NCI-H2171 treated with DMSO at 0.1 percent for 48 hours (cell line): ENCODE measurements at places on chromosomes 11 and 22.

- DNase-seq: no peak
Measured at GRCh38 chr11:102572554-102573220, 42.1 kb upstream of the MMP7 start.

DNA sequence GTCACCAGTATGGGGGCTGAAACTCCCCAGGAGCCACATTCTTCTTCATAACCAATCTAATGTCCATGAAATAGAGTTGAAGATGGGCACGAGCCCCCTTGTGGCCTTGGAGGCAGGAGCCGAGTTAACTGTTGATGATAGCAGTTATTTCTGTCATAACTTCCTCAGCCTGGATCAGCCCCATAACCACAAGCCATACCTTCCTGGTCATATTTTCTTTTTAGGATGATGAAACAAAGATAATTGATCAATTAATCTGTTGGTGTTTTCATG is 65.0 kb upstream of the TTC12 start:
- DNase-seq: no peak

DNA sequence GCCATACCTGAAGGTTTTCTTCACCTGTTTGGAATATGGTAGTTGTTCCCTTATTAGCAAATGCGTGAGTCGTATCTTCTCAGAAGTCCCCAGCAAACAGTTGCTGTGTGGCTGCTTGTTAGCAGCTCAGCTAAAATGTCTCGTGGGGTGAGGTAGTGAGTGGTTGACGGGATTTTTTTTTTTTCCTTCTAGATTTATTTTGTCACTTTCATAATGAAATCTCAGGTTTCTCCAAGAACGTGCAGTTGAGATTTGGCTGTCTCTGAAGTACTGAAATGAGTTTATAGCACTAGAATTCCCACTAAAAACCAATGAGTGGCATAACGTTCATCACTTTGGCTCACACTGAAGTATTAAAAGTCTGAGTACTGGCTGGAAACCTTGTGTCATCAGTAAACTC is 16.8 kb downstream of the RCN1 start:
- no peak for DNase-seq

DNA sequence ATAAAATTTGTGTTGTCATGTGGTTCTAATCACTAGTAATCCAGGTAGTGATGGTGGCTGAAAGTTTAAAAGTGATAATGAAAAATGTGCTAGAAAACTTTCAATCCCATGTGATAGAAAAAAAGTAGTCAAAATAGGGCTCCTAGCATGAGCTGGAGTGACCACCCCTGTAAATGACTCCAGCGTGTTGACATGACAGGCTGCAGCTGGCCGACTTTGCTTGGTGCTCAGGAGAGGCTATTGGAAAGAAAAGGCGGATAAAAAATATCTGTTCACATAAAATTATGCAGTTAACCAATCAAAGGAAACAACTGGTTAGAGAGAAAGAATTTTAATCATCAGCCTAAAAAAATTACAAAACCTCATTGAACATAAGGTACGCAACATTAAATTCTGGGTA is 16.9 kb upstream of the MTCH2 start:
- no peak for DNase-seq

GRCh38 chr11:43936076-43936475 is 6.4 kb upstream of the C11orf96 start:
- DNase-seq: no peak

GRCh38 chr11:119169282-119169719 is 776 bp downstream of the NLRX1 start:
- no peak for DNase-seq

DNA sequence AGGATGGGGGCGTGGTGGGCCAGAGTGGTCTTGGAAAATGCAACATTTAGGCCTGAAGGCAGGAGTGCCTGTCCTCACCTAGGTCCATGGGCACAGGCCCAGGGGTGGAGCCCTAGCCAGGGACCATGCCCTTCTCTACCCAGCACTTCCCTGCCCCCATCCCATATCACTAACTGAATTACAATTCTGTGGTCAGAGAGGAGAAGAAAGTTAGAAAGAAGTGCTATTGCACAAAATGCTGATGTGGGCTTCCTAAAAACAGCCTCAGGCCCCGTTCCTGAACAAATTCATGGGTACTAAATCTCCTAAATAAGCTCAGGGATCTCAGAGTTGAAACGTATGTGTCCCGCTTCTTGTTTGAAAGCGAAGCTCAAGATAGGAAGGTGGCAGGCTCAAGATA is 3.5 kb upstream of the ASRGL1 start:
- DNase-seq: no peak

DNA sequence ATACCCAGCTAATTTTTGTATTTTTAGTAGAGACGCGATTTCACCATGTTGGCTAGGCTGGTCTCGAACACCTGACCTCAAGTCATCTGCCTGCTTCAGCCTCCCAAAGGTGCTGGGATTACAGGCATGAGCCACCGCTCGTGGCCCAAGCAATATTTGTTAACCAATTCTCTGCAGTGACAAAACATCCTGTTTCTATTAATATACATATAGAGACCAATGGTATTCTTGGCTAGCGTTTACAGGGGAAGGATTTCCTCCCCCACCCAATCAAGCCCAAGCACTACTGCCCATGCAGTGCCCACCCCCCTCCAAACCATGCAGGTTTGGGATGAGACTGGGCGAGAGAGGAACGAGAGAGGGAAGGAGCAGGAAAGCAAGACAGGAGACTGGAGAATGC is 53.1 kb downstream of the APOL3 start:
- DNase-seq: no peak

- no peak for DNase-seq
Measured at GRCh38 chr11:77698896-77699295, 61.3 kb upstream of the CLNS1A start.

GRCh38 chr11:134784046-134784445 is 372.0 kb upstream of the B3GAT1 start:
- no peak for DNase-seq

DNA sequence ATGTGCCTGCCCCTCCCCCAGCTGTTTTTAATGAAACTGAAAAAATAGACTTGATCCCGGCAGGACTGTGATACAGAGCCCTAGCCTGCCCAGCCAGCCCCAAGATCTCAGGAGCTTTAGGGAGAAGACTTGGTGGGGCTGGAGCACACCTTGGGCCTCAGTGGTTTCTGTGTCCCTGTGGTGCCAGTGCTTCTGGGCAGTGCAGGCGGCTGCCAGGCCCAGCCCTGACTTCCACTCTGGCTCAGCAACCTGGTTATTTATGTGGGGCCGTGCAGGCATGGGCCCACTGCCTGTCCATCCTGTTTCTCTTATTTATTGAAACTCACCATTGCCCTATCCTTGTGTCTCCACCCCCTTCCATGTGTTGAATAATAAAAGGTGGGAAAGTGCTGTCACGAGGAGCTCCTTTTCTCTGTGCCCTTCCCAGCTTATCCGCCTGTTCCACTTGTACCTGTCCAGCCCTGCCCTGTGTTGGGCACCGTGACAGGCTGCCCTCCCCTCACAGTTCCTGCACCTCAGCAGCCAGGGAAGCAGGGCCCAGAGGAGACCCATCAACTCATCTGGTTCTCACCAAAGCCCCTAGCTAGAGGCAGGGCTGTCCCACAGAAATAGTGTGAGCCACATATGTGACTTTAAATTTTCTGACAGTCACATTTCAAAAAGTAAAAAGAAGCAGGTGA is 20.2 kb downstream of the RELT start:
- DNase-seq: no peak

DNA sequence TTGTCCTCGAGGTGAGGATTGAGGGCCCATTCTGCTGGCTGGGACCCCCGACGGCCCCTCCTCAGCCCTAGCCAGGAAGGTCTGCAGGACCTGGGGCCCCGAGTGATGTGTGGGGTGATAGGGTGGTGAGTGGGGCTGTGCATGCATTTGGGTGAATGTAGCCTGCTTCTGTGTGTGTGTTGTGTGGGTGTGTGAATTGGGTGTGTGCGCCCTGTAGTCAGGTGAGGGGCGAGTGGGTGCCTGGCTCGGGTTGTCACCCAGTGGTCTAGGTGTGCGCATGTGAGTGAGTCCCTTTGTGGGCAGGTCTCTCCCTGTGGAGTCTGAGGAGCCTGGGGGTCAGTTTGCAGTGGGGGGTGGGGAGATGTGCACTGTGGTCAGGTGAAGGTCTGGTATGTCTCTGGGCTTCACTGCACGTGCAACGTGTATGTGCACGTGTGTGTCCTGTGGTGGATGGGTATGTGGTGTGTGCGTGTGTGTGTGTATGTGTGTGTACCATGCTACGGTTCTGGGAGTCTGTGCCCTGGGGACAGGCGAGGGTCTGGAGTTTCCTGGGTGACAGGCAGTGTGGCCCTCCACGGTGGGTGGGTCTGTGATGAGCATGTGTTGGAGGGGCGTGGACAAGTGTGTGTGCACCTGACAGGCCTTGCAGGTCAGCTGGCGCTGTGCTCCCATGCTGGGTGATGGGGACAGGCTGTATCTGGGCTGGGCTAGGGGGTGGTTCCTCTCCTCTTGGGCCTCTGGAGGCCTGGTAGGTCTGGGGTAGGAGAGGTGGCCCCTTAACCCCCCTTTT is 1.0 kb downstream of the TMEM151A start:
- DNase-seq: no peak

DNA sequence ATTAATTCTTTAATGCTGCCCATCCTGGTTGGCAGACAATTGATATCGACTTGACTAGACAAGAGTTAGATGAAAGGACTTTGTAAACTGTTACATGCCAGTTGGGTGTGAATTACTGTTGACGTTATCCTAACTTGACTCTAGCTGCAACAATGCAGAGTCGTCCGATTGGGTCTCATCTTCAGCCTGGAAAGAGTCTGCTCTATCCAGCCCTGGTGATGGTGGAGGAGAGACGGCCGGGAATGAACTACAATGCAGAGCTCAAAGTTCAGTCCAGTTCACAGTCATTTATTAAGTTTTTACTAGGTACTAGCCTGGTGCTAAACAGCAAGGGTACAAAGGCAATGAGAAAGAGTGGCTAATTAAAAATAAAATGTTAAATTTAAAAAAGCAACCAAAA is 4.9 kb upstream of the SMIM35 start:
- DNase-seq: no peak

DNA sequence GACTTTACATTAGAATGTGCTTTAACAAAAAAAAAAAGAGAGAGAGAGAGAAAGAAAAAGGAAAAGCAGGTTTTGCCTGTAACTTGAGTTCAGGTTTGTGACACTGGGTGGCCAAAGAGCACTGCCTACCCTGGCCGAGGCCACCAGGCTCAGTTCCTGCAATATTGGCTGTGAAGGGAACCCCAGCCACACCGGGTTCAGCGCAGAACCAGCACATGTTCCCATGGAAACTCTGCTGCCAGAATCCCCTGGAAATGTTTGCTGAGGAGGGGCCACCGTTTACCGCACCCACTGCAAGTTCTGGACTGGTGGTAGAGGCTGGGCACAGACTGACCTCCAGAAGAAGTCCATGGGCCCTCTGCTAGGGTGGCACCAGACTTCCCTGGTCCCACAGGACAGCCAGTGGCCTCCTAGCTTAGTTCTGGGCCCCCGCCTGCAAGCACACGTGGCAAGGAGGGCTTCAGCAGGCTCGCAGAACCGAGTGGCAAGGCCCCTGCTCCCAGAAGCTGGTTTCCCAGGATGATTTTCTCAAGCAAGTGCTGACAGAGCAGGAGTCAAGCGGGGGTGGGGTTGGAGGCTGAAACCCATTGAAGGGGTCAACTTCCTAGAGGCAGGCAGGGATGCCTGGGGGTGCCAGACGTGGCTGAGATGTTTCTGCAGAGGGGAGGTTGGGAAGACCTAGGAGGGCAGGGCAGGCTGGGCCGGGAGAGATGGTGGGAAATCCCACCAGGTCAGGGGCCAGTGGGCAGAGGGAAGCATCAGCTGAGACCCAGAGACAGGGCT is 51.2 kb downstream of the NFAM1 start:
- no peak for DNase-seq

GRCh38 chr11:131978351-131978750 is 607.9 kb downstream of the NTM start:
- DNase-seq: no peak

GRCh38 chr11:73980001-73980961 is 2.4 kb downstream of the UCP2 start:
- DNase-seq: peak; percentile 15

DNA sequence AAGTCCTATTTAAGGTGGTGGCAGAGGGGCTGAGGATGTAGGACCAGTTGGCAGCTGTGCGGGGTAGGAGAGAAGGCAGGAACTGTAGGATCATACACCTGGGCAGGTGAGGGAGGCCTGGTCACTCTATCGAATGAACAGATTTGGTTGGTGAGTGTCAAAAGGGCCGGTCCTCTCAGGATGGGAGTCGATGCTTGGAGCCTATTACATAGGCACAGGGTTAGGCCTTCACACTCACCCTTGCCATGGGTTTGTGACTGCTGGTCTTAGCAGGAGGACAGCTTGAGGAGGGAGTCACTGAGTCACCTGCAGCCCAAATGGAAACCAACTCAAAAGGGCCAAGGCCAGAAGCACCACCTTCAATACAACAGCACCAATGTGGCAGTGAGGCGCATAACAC is 80.2 kb upstream of the NARS2 start:
- no peak for DNase-seq

- peak; percentile 82 for DNase-seq
Measured at GRCh38 chr22:42444077-42444904, 12.1 kb upstream of the NFAM1 start.

- no peak for DNase-seq
Measured at GRCh38 chr11:92457250-92457649, 232.6 kb downstream of the FAT3 start.

DNA sequence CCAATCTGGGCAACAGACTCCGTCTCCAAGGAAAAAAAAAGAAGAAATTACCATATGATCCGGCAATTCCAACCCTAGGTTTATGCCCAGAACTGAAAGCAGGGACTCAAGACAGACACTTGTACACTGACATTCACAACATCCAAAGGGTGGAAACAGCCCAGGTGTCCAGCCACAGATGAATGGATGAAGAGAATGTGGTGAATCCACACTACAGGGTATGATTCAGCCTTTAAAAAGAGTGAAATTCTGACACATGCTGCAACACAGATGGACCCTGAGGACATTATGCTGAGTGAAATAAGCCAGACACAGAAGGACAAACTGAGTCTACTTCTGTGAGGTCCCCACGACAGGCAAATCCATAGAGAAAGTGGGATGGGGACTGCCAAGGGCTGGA is 43.9 kb downstream of the SGSM3 start:
- DNase-seq: no peak

- DNase-seq: no peak
Measured at GRCh38 chr22:17117890-17118289, 3.3 kb downstream of the TMEM121B start.

GRCh38 chr11:47398551-47398950 is 9.8 kb upstream of the SLC39A13 start:
- DNase-seq: no peak

GRCh38 chr11:14189874-14190273 is 169.1 kb downstream of the RRAS2 start:
- DNase-seq: no peak
